ENCODE measurements at places on chromosomes 7 and 10.

- no peak for DNase-seq
Measured at GRCh38 chr7:74280985-74281384, 8.2 kb upstream of the CLIP2 start.

DNA sequence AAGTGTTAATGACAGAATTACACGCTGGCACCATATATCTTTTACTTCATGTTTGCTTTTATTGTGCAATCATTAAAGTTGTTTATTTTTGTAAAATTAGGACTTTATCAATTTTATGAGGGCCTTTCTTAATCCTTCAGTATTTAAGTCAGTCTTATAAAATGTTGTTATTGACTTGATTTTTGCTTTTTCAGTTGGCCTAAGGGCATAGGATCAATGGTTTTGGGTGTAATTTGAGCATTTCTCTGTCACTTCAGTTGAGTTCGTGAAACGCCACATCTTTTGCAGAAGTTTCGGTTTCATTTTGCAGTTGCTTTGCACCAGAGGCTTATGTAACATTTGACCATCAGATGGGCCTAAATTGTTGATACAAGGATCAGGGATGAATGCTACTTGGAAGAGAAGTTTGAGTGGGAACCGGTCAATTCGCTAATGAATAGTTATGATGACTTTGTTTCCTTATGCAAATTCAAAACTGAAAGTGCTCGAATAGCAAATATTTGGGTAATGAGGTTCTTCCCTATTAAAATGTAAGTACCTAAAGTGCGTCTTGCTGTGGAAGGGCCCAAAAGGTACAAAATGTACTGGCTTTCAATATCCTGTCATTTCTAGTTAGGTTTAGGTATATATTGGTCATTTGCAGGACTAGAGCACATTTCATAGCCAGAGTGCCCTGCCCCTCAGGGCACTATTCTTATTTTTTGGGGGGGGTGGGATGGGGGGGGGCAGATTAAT lies 340.9 kb downstream of the LRMDA start:
- DNase-seq: no peak

DNA sequence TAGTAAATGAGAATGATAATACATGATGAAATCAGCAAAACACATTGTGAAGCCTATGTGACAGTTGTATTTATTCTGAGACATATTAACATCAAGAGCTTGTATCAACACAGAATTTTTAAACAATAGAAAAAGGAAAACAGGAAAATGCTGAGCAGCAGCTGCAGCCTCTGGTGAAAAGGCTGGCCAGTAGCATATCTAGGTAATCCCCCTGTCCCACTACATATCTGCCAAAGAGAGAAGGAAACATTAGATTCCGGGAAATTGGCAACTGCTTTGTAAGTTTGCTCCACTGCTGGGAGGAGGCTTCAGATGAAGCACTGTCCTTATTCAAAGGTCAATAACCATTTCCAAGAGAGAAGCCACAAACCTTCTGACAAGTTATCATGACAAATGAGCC lies 89.4 kb downstream of the RALA start:
- DNase-seq: no peak

DNA sequence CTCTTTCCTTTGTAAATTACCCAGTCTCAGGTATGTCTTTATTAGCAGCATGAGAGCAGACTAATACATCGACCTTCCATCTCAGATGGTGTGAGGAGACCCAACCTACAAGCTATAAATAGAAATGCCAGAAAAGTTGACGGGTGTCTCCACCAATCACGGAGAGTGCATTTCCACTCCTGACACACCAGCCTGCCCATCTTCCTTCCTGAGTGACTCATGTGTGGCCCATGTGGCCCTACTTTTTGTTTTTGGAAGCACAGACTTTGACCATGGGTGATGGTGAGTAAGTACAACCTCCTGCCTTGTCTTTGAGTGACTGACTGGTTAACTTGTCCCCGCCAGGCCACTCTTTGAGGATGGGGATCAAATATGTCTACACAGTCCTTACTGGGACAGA lies 147.0 kb downstream of the OAT start:
- no peak for DNase-seq

DNA sequence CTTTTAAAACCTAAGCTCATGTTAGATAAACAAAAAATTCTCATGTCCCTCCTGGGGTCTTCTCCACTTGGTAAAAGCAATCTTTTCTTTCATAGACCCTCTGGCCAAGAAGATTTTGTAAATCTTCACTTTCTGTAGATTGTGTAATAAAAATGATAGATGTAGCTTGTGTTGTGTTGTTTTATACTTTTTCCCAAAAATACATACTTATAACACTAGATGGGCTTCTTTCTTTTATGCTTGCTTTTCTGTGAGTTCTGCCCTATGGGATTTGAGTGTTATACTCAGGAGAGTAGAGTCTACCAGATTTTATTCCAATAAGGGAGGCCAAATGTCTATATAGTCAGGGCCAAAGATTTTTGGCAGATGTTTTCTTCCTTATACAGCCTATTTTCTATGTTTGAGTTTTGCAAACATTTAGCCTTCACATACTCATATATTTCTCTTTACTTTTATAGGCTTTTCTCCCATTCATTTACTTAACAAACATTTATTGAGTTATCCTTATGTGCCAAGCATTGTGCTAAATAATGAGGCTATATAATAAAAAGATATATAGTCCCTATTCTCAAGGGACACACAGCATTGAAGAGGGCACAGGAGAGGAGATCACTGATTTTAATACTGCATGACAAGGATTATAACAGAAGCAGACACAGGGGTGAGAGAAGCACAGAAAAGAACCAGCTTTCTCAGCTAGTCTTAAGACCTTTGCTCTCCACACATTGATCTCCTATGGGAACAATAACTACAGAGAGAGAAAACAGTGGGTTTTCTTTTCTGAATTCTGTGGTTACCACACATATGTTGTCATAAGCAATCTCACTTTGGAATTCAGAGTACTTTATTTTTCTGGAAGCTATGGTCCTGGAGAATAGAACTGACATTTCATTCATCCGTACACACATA lies 58.0 kb upstream of the PNLIP start:
- DNase-seq: no peak

DNA sequence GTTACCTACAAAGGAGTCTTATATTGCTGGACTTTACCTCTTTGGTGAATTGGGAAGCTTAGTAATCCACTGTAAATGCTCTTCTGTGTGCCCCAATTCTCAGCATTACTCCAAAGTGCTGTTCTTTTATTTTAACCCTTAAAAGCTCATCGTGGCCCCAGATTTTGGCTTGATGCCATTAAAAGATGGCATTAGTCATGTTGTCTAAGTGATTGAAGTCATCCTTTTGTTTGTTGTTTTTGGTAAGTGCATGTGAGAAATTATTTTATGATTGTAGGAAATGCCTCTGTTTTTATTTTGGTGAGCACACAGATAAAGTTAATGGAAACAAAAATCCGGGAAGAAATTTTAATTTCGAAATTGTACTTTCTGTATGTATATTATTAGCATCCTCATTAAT lies 82.5 kb upstream of the GATA3 start:
- no peak for DNase-seq

DNA sequence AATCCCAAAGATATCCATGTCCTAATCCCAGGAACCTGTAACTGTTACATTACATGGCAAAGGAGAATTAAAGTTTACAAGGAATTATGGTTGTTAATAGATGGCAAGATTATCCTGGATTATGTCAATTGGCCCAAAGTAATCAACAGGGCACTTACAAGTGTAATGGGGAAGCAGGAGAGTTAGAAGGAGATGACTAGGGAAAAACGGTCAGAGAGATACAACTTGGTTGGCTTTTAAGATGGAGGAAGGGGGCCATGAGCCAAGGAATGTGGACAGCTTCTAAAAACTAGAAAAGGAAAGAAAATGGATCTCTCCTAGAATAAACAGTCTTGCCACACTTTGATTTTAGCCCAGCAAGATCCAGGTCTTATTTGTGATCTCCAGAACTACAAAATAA lies 3.3 kb downstream of the JMJD1C start:
- no peak for DNase-seq

DNA sequence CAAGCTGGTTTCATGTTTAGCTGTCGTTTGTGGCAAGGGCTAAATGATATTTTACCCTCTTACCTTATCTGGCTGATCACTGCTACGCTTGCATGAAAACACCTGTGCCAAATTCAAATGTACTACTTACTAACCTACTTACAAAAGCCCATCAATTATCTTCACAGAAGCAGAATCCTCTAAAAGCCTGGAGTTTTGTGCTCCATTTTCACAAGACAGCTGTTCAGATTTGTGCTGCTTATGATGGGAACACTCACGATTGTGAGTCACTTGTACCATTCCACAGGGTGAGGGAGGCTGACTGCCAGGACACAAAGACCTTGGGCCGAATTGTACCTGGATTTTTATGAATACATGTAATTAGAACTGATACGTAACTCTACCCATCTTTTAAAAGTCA lies 245.0 kb upstream of the NPY start:
- no peak for DNase-seq

GRCh38 chr7:40586197-40586596 lies 451.4 kb downstream of the SUGCT start:
- no peak for DNase-seq

- DNase-seq: no peak
Measured at GRCh38 chr7:158316466-158317031, 271.1 kb downstream of the PTPRN2 start.

GRCh38 chr10:114943000-114943399 lies 5.0 kb downstream of the TRUB1 start:
- no peak for DNase-seq

DNA sequence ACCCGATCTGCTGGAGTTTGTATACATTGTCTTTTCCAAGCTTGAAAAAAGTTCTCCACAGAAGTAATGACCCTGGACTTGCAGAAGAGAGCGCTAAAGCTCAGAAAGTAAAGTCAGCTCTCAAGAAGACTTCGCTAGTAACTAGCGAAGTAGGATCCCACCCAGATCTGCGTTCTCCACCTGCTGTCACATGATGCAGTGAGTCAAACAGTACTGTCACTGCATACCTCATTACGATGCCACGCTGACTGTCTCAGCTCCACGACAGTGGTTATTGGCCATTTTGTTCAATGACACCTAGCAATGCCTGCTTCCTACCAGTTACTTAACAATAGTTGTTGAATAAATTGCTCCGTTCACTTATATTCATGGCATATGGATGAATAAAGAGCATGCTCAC lies 29.7 kb upstream of the SEC61G start:
- no peak for DNase-seq

GRCh38 chr7:43390576-43390975 lies 192.3 kb upstream of the STK17A start:
- no peak for DNase-seq

- DNase-seq: no peak
Measured at GRCh38 chr10:12902135-12902572, 99.4 kb downstream of the CCDC3 start.

- no peak for DNase-seq
Measured at GRCh38 chr10:117445992-117446391, 70.8 kb upstream of the PDZD8 start.

DNA sequence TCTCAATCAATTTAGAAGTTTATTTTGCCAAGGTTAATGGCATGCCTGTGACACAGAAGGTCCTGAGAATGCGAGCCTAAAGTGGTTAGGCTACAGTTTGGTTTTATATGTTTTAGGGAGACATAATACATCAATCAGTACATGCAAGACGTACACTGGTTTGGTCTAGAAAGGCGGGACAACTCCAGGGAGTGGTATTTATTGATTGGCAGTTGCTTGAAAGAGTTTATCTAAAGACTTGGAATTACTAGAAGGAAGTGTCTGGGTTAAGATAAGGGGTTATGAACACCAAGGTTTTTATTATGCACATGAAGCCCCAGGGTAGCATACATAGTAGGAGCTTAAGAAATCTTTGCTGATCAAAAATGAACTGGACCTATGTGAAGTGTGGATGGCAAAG lies 21.5 kb downstream of the NPVF start:
- DNase-seq: no peak

DNA sequence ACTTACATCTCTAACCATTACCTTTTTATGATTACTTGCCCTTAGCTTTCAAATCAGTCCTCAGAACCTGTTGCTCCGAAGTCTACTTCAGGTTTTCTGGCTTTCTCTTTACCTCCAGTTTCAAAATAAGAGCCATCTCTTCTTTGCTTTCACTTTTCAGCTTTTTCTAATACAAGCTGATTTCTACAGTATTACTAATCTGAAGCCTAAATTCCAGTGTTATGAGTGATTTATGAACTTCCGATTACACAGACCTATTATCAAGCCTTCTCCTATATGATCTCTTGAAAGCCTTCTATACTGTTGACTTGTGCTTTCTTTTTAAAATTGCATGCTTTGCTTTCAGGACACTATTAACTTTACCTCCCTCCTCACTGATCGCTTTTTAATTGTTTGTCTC lies 1307.8 kb upstream of the CELF2 start:
- no peak for DNase-seq

GRCh38 chr7:37110660-37111424 lies 337.8 kb downstream of the ELMO1 start:
- no peak for DNase-seq

GRCh38 chr7:134780166-134780828 lies 863 bp downstream of the CALD1 start:
- DNase-seq: no peak

Measured in stimulated activated CD8-positive, alpha-beta memory T cell treated with anti-CD3 and anti-CD28 coated beads, Interleukin-7, amount 100 ng/mL, for 1 hour (primary cell).